ENCODE measurements at places on chromosomes 6 and 20.

GRCh38 chr6:1271071-1271763 lies 40.7 kb upstream of the FOXQ1 start:
- no peak for DNase-seq

- DNase-seq, result no peak
These were observed 2.9 kb upstream of the HIVEP2 start for GRCh38 chr6:142947714-142948480.

- DNase-seq, result no peak
These were observed 152.7 kb downstream of the VEGFA start for GRCh38 chr6:43922426-43923375.

GRCh38 chr6:163449076-163449475 lies 34.6 kb downstream of the QKI start:
- no peak for DNase-seq

DNA sequence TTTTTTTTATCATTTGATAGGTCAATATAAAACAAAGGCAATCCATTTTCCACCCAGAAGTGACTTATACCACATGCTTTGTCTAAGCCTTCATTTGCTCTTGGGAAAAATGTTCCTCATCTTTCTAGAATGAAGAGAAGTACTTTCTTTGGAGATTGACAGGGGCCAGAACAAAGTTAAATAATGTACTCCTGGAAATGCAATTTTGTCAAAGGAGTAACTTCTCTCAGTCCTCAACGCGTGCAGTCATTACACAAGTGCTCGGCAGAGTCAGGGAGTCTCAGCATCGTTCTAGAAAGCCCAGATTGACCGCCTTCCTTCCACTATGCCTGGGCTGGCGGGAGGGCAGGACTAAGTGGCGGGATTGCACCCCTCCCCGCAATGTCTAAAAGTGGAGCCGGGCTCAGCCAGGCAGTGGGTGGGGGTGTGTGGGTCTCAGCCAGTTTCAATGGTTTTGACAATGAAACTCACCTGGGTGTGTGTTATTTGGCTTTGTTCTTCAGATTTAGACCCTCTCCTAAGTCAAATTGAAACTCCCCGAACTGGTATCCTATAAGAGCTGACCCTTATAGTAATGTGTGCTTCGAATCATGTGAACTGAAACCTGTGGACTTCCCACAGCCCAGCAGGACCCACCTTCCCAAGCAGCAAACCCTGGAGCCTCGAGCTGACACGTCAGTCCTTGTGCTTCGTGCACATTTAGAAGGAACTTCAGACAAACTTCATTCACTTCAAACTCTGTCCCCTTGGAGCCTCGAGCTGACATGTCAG lies 63.2 kb upstream of the DUSP22 start:
- no peak for DNase-seq

- DNase-seq, result no peak
These were observed 59.2 kb downstream of the PPP1R16B start for GRCh38 chr20:38864662-38865061.

DNA sequence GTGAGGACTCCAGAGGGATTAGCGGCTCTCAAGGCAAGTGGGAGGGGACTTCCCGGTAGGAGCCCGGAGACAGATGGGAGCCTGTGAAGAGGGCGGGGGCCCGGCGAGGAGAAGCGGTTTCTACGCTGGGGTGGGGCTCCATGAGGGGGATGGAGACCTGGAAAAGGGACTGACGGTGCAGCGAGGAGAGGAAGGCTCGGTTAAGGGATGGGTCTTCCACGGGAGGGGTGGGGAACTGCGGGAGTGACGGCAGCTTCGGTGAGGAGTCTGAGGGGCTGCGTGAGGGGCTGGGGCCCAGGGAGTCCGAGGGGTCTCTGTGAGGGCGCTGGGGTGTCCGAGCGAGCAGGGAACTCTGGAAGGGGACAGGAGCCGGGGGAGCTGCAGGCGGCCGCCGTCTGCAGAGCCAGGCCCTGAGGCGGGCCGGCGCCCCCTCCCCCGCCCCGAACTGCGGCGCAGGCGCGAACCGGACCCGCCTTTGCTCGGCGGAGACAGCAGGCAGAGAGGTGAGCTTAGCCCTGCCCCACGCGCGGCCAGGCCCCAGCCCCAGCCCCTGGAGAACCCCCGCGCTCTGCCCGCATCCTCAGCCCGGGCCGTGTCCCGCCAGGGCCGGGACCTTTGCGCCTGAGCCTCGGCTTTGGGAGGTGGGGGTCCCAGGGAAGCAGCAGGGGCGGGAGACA lies at the start of gene NRSN2:
TSS of gene NRSN2 (plus strand) at position 472 of the 677 bp plus-strand sequence. CDS start 2,533 bp downstream, outside the sequence.
- DNase-seq, result peak; percentile 73

- no peak for DNase-seq
These were observed 859 bp upstream of the SMIM29 start for GRCh38 chr6:34249469-34250261.

GRCh38 chr6:129717277-129717676 lies 7.3 kb upstream of the ARHGAP18 start:
- DNase-seq, result no peak

DNA sequence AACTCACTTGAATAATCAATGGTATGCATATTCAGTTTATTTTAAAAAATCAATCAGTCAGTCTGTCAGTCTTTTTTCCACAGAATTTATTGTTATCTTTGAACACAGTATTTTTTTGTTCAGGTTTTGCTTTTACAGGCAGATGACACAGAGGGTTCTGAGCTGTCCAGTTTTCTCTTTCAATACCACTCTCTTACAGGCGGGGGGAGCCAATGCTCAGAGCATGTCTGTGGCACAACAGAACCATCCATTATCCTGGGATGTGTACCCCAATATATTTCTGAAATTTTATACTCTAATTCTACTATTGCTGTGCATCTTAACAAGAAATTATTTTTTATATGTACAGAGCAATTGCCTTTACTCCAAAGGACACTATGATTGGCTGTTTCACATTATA lies 21.2 kb downstream of the ROS1 start:
- no peak for DNase-seq

DNA sequence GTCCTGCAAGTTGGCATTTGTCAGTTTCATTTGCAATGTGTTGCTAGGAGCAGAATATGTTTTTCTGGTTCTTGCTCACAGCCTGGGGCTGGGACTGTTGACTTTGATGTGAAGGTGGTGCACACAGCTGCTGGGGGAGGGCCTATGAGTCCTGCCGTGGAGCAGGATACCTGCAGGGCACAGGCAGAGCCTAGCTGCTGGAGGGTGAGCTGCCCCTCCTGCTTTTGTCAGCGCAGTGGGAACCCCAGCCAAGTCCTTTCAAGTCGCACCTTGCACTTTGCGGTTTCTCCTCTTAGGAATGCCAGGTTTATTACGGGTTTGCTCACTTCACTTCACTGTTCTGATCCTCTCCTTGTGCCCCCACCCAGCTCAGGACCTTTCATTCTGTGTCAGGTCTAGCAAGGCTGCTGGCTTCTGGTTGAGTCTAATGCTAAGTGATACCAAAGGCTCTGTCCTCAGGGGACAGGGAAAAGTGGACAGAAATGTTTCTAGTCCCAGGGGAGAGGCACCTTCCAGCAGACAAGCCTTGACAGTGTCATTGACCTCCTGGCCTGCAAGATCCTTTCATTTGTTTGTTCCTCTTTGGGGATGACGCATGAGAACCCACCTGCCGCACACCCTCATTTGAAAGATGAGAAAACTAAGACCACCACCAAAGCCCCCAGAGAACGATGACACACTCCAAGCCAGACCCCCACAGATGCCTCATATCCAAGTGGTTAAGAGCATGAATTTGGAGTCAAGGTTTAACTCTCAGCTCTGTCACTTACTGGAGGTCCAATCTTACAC lies 2.7 kb upstream of the SPO11 start:
- peak; percentile 84 for DNase-seq

GRCh38 chr20:22568872-22569344 lies 15.5 kb downstream of the FOXA2 start:
- DNase-seq, result no peak

DNA sequence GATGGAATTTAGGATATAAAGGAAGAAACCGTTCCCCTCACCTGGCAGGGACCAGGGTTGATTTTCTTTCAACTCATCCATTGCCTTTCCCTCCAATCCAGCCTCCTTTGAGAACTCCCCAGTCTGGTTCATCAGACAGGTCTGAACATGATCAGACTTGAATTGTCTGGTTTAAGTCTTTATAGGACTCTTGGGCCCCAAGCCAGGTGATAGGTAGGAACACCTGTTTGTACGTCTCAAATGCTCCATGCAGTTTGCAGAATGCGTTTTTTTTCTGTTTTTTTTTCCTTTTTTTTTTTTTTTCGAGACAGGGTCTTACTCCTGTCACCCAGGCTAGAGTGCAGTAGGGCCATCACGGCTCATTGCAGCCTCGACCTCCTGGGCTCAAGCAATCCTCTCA lies 4.1 kb upstream of the CEP250 start:
- peak; percentile 86 for DNase-seq

DNA sequence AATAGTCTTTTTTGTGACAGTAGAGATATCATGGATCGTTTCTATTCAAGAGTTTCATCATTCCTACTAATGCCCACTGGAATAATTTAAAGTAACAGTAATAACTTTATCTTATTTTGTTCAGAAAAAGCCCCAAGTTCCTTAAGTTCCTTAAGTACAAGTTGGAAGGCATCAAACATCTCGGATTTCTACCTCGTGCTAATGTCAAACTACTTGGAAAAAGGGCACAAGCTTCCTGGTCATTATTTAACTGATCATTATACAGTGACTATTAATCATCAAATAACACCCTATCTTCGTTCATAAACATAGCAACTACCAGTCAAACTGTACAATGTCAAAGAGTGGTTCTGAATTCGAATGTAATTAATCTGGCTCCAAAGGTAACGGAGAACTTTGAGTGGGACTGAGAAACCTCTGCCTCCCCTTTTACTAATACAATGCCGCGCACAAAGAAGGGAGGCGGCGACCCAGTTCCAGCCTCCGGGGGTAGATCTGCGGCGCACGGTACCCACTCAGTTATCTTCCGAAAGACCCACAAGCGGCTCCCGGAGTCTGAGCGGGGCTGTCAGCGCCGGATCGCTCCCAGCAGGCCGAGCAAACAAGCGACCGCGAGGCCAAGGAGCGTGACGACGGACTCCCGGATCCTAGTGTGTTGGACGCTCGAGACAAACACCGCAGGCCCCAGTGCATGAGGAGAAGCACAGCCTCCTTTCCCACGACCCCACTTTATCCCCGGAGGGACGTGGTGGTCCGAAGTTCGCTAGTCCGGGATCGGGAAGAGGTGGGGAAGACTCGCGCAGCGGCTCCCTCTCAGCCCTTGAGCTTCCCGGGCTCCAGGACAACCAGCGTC lies 716 bp downstream of the SHPRH start:
- DNase-seq, result peak; percentile 49

- DNase-seq, result no peak
These were observed 166.0 kb downstream of the DLL1 start for GRCh38 chr6:170124836-170125235.

DNA sequence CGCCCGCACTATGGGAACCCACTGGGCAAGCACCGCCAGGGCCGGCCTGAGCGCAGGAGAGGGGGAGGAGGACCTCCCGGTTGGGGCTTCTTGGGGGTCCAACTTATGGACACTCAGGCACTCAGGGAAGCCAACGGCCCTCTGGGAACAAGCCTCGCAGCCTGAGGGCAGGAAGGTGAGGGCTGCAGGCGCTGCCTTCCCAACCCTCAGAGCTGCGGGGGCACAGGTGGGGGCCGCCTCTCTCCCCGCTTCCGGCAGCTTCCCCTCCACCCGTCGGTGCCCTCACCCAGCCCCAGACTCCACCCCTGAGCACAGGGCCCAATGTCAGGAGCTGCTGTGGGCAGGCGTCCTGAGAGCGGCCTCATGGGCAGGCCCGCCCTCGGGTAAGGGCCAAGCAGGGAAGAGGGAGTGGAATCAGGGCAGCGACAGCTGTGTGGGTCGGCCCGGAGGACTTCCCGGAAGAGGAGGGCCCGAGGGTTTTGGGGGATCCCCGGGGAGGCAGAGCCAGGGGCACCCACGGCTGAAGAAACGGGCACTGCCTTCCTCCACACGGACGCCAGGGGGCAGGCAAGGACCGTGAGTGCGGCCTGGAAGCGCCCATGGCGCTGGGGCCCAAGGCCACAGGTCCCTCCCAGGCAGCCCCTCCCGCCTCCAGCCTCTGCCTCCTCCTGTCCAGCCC lies 488 bp upstream of the PTK6 start:
- peak; percentile 68 for DNase-seq

DNA sequence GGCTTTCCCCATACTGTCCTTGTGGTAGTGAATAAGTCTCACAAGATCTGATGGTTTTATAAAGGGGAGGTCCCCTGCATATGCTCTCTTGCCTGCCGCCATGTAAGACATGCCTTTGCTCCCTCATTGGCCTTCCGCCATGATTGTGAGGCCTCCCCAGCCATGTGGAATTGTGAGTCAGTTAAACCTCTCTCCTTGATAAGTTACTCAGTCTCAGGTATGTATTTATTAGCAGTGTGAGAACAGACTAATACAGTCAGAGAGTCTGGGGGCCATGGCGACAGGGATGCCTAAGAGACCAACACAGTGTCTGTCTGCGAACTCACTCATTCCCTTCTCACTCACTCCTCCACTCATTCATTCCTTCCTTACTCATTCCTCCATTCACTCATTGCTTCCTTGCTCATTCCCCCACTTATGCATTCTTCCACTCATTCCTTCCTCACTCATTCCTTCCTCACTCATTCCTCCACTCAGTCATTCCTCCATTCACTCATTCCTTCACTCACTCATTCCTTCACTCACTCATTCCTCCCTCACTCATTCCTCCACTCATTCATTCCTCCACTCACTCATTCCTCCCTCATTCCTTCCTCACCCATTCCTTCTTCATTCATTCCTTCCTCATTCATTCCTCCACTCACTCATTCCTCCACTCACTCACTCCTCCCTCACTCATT lies 137.5 kb upstream of the AGPAT4 start:
- DNase-seq, result no peak

DNA sequence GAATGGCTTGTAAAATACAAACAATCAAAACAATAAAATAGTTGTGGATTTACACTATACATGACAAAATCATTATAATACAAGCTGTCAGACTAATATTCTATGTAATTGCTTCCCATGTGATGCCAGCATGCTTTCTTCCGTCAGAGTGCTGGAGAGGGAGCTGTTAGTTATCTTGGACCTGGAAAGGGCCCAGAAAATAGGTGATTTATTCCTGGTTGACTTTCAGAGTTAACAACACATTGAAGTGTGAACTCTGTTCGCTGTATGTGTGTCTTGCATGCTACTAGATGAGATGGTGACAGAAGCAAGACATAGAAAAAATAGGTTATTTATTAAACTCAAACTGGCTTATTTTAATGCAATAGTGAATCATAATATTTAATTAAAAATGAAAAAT lies 70.2 kb downstream of the CDYL start:
- DNase-seq, result no peak

GRCh38 chr6:134584847-134585516 lies 267.1 kb upstream of the SGK1 start:
- no peak for DNase-seq

- DNase-seq, result no peak
These were observed 90.5 kb upstream of the PRSS16 start for GRCh38 chr6:27156874-27157458.

DNA sequence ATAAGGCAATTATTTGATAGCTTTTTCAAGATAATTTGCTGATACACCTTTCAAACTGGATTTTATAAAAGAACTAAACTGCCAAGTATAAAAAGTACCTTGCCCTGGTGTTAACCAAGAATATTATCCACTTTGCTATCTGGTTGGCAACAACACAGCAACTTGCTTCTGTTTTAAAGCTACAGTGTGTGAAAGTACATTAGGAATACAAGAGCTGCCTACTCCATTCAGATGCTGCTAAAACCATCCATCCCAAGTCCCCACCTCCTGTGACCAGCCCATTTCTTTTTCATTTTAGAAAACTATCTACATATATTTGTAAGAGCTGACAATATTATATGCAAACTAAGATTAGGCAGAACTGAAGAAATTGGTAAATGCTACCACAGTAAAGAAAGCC lies 12.8 kb downstream of the CLDN20 start:
- no peak for DNase-seq

Measured in NCI-H526 treated with DMSO at 0.1 percent for 48 hours (cell line).